Heart left ventricle (tissue), 16 donors: ENCODE measurements at places on chromosomes 2 and 18. TPM values are rescaled to one million over a fixed set of nuclear protein-coding genes. Genes with fewer than 3 reads are reported as not detected.
A peak's percentile ranks its signal among the peaks of the same experiment; 100 is the strongest.

GRCh38 chr18:22173221-22173927 lies 4.0 kb downstream of the GATA6 start:
- H3K4me3 ChIP-seq = peak overlapping the region; percentile 97
- H3K4me1 ChIP-seq = peaks cover 17% of the 10 kb centered on the region
- peak overlapping the region; percentile 99 for H3K27ac ChIP-seq
- H3K27me3 ChIP-seq = no peaks in the 10 kb centered on the region
- H3K36me3 ChIP-seq = peaks cover 14% of the 10 kb centered on the region

Gene C2orf72
- total RNA-seq = 0.20 TPM

DNA sequence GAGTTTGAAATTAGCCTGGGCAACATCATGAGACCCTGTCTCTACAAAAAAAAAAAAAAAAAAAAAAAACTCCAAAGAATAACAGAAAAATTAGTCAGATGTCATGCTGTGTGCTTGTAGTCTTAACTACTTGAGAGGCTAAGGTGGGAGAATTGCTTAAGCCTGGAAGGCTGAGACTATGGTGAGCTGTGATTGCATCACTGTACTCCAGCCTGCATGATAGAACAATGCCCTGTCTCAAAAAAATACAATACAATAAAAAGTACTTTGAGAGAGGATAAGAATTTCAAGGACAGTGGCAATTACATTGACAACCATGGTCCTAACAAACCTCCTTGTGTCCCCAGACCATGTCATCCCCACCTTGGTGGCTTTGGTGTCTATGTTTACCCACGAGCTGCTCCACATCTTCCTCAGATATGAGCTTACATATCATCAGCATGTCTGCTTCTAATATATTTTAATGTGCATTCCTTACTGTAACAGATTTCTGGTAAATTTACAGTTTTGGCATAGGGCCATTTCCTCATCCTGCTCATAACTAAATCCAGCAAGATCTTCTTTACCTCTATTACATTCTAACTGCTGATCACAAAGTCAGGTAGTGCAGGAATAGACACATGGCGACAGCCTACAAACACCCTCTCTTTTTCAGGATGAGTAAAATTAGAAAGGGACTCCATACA lies 437.7 kb upstream of the HNRNPA3 start:
- H3K36me3 ChIP-seq = no peaks in the 10 kb centered on the region
- no peak overlapping the region for H3K4me3 ChIP-seq
- H3K4me1 ChIP-seq = no peaks in the 10 kb centered on the region
- H3K27me3 ChIP-seq = no peaks in the 10 kb centered on the region
- no peak overlapping the region for H3K27ac ChIP-seq

DNA sequence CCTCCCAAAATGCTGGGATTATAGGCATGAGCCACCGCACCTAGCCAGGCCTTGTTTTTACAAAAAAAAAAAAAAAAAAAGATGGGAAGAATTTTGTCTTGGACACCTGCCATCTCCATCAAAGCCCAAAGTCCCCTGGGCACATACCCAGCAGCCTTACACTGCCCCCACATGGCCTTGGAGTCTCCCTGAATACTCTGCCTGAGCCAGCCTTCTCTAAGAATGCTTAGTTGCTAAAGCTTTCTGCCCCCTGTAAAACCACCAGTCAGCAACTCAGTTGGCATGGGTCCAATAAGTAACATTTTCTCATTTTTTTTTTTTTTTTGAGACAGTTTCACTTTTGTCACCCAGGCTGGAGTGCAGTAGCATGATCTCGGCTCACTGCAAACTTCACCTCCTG lies 40.6 kb downstream of the SPC25 start:
- DNase-seq = peak; percentile 50
- no peaks in the 10 kb centered on the region for H3K4me1 ChIP-seq
- H3K4me3 ChIP-seq = no peak overlapping the region
- H3K27me3 ChIP-seq = no peaks in the 10 kb centered on the region

- H3K4me1 ChIP-seq = peaks cover 78% of the 10 kb centered on the region
- H3K27me3 ChIP-seq = no peaks in the 10 kb centered on the region
- no peak overlapping the region for H3K4me3 ChIP-seq
- H3K27ac ChIP-seq = no peak overlapping the region
- H3K36me3 ChIP-seq = no peaks in the 10 kb centered on the region
Observed at GRCh38 chr2:207126724-207127308, 38.9 kb downstream of the KLF7 start.

DNA sequence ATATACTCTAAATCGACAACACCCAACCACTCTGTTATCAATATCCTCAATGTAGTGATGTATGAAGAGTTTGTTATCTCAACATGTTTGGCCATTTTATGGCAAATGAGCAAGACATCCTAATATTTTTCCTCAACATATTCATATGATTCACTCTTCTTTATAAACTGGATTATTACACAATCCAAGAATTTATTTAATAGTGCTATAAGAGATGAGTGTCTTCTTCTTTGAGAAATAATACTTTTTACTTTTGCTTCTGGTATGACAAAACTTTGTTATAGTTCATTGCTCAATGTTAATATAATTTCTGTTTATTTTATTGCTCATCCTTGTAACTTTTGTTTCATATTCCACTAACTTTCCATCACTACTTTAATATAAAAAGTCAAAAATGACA lies 44.3 kb downstream of the SCN9A start:
- H3K36me3 ChIP-seq = no peaks in the 10 kb centered on the region
- no peaks in the 10 kb centered on the region for H3K4me1 ChIP-seq
- DNase-seq = no peak
- H3K27me3 ChIP-seq = no peaks in the 10 kb centered on the region
- H3K27ac ChIP-seq = no peak overlapping the region

Gene REEP1
- 27.6 TPM for total RNA-seq

DNA sequence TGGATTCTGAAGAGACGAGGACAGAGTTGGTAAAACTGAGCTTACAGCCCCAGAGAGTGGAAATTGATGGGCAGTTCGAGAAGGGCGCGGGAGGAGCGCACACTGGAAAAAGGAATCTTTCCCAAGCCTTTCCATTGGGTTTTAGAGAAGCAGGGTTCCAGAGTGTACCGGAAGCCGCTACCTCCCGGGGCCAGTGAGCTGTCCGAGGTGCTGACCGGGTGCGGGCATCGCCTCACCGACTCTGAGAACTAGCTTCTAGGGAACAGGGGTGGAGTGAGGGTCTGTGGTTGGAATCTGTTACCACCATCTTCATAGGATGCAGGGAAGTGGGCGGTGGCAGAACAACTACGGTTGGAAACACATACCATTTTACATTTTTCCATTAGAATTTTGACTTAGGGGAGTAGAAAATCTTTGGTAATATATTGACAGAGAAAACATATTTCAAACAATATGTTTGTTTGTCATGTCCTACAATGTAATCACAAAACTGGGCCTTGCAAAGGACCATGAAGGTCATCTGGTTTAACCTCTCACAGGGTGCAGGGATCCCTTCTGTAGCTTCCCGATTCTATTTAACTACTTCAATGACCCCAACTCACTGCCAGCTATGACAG lies 724 bp downstream of the NMS start:
- no peak for DNase-seq
- H3K4me3 ChIP-seq = no peak overlapping the region
- H3K27ac ChIP-seq = no peak overlapping the region
- H3K36me3 ChIP-seq = no peaks in the 10 kb centered on the region
- H3K4me1 ChIP-seq = no peaks in the 10 kb centered on the region
- H3K27me3 ChIP-seq = no peaks in the 10 kb centered on the region

DNA sequence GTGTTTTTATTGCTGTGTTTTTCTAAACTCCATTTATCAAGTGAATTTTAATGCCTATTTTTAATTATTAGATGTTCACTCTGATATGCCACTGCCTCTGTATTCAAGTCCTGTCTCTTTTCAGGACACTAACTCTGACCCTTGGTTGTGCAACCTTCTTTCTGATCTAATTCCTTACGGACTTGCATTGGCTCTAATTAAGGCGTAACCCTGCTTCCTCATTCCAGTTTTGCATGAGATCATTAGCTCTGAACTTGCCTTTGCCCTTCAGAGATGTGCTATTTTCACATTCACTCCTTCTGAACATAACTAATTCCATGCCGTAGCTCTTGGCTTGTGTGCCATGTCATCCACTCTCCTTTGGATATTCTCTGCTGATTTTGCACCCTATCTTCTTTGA lies 162.5 kb upstream of the TMEFF2 start:
- no peaks in the 10 kb centered on the region for H3K4me1 ChIP-seq
- no peaks in the 10 kb centered on the region for H3K27me3 ChIP-seq
- no peaks in the 10 kb centered on the region for H3K36me3 ChIP-seq
- no peak overlapping the region for H3K4me3 ChIP-seq
- no peak overlapping the region for H3K27ac ChIP-seq

Gene SCG2
- total RNA-seq = 0.12 TPM

DNA sequence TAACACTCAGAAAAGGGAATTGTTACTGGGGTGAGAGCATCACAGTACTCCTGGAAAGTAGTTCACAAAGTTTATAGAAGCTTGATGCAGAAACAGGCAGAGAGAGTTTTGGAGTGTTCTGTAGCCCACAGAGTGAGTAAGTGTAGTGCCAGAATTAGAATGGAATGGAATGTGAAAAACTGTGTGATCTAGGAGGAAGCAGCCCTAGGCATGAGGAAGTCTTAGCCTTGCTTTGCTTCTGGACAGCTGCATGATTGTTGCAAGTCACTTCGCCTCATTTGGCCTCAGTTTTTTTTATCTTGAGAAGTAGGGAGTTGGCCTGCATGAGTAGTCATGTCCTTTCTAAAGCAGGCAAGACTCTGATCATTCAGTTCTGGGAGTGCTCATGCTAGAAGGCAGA lies 10.9 kb downstream of the SERPINB12 start:
- H3K4me1 ChIP-seq = peaks cover 13% of the 10 kb centered on the region
- DNase-seq = no peak
- no peaks in the 10 kb centered on the region for H3K36me3 ChIP-seq
- H3K4me3 ChIP-seq = no peak overlapping the region

DNA sequence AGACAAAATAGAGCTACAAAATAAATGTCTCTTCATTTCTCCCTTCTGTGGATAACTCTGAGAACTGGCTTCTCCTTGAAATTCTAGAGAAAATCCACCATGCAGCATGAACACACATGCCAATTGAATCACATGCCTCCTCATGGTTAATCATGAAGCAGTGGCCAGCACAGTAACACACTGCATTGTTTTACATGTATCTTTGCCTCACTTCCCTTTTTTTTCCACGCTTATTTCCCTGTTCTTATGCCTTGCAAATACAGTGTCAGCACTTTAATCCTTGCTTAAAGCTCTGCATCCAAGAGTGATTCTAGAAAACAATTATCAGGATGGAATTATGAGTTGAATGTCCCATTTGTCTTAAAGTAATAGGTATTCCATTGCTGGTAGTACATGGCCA lies 50.3 kb upstream of the ZBTB7C start:
- no peaks in the 10 kb centered on the region for H3K27me3 ChIP-seq
- no peaks in the 10 kb centered on the region for H3K4me1 ChIP-seq
- no peak overlapping the region for H3K4me3 ChIP-seq
- no peak overlapping the region for H3K27ac ChIP-seq

Gene CYB5A
- total RNA-seq = 103 TPM

DNA sequence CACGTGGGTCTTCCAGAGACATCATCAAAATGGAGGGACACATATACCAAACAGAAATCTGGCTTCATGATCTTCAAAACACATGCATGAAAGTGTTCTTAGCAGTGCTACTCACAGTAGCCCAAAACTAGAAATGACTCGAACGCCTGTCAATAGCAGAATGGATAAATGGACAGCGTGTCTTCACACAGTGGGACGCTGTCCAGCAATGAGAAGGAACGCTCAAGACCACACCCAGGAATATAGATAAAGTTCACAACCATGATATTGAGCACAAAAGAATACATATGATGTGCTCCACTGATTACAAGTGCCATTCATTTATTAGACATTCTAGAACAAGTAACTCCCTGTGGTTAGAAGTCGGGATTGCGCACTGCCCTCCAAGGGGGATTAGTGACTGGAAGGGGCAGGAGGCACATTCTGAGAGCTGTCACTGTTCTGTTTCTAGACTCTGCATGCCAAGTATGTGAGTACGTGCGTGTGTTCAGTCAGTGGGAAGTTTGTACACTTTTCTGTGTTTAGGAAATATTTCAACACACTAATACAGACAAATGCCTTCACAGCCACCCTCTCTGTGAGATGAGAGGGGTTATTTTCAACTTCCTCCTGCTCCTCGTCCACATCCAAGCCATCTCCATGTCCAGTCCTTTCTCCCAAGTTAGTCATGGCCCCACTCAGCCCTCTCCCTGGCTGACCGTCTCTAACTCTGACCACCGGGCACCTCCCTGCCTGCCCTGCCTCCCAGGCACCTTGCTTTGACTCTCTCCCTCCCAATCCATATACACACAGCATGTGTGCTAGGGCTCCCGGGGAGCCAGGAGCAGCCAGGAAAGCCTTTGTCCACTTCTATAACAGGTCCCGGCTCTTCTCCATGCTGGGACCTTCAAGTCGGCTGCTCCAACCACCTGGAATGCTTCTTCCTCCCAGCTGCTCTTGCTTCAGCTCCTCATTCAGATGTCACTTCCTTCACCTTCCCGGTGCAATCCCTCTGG lies 26.9 kb upstream of the TNS1 start:
- no peak overlapping the region for H3K27ac ChIP-seq
- H3K4me3 ChIP-seq = no peak overlapping the region
- no peaks in the 10 kb centered on the region for H3K36me3 ChIP-seq
- no peaks in the 10 kb centered on the region for H3K27me3 ChIP-seq

GRCh38 chr2:46303822-46304221 lies 6.6 kb downstream of the EPAS1 start:
- no peak overlapping the region for H3K4me3 ChIP-seq
- H3K4me1 ChIP-seq = peaks cover 78% of the 10 kb centered on the region
- no peaks in the 10 kb centered on the region for H3K27me3 ChIP-seq
- H3K36me3 ChIP-seq = no peaks in the 10 kb centered on the region
- DNase-seq = no peak
- no peak overlapping the region for H3K27ac ChIP-seq

GRCh38 chr18:66252703-66253102 lies 351.2 kb downstream of the CDH19 start:
- H3K27ac ChIP-seq = no peak overlapping the region
- H3K4me1 ChIP-seq = no peaks in the 10 kb centered on the region
- DNase-seq = no peak
- no peaks in the 10 kb centered on the region for H3K36me3 ChIP-seq
- no peaks in the 10 kb centered on the region for H3K27me3 ChIP-seq

DNA sequence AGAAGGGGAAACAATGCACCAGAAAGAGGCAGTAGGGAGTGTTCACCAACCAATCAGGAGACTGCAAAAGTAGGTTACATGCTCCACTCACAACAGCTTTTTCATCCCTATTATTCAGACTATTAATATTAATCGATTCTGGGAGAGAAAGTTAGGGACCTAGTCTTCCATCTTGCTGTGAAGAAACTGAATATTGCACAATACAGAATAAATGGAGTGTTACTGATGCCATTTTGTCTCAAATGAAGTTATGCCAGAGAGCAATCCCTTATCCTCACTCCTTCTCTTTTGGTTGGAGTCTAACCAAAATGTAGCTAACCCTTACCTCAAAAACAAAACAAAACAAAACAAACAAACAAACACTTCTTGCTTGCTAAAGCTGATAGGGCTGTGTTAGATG lies 1120.9 kb upstream of the GYPC start:
- H3K27me3 ChIP-seq = no peaks in the 10 kb centered on the region
- no peaks in the 10 kb centered on the region for H3K36me3 ChIP-seq
- H3K27ac ChIP-seq = no peak overlapping the region
- no peak for DNase-seq

- DNase-seq = no peak
- H3K36me3 ChIP-seq = no peaks in the 10 kb centered on the region
- no peaks in the 10 kb centered on the region for H3K27me3 ChIP-seq
- no peak overlapping the region for H3K27ac ChIP-seq
Observed at GRCh38 chr2:196729418-196729817, 70.1 kb downstream of the GTF3C3 start.

Gene ALPG
- total RNA-seq = not detected
